ENCODE measurements at places on chromosomes 2 and 18.

- no peak for DNase-seq
Observed at GRCh38 chr18:78742218-78742745, 237.3 kb upstream of the SALL3 start.

DNA sequence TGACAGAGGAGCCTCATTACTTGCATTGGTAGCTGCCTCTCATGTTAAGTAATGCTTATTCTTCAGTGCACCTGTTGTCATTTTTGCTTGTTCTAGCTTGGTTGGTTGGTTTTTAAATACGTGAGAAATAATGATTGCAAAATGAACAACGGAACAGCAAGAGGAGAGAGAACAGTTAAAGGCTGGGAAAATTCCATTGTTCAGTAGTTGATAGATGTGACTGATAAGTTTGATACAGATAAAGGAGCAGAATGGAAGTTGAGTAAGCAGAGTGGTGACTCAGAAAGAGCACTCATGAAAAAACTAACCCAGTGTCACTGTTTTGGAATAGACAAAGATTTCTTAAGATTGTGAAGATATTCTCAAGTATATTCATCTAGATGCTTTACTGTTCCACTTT lies 50.5 kb downstream of the MTA3 start:
- no peak for DNase-seq

GRCh38 chr2:42895791-42896135 lies 103.4 kb upstream of the HAAO start:
- no peak for DNase-seq

DNA sequence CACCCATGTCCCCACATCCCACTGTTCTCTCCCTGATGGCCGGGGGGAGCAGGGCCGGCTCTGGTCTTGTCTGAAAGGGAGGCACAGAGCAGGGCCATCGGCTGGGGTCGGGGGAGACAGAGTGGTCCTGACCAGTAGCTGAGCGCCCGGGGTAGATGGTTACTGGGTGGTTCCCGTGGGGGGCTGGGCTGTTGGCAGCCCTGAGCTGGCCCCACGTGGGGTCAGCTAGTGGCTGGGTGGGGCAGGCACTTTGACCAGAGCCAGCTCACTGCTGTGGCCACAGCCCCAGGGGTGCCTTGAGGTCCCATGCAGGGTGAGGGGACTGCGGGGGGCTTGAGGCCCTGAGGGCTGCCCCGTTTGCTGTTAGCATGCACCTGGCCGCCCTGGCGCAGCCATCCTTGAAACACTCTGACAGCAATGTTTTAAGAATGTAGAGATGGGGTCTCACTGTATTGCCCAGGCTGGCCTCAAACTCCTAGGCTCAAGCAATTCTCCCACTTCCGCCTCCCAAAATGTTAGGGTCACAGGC lies 12.3 kb upstream of the NEU4 start:
- DNase-seq = no peak

DNA sequence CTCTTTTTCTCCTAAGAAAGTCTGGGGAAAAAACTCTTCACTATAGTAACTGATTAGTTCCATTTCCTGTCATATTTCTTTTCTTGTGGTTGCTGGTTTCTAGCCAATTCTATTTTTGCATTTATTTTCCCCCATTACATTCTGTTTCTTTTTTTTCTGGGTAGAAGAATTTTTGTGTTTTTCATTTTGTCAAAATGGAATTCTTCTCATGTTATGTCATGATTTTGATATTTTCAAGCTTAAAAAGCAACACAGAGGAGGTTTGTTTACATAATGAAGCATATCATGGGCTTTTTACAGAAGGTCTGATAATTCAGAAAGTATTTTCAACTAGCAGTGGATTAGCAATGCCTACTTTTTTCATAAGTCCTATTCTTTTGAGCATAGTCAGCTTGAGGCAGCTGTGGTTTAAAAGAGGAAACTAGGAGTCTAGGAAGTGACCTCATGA lies 102.0 kb downstream of the MAP2 start:
- DNase-seq = no peak

DNA sequence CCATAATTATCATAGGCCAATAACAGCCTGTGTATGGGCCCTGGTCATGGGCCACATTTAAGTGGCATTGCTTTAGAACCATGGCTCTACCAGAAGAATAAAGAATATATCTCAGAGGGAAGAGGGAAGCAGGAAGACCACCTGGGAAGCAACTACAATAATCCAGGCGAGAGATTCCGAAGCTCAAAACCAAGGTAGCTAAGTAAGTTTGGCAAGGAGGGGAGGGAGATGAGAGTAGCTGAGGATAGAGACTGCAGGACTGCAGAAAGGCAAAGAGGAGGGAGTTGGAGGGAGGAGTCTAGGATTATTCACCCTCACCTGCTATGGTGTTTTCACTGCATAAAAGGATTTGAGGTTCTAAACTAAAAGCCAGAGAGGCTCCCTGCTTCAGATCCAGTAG lies 293.5 kb downstream of the SETBP1 start:
- DNase-seq = no peak

Data from hematopoietic multipotent progenitor cell treated with erythropoietin and hydrocortisone succinate and interleukin-3 and kit ligand, for 15 days (in vitro differentiated cells).